ENCODE measurements at places on chromosomes 5 and 9.

GRCh38 chr5:14781106-14781505 lies 90.5 kb downstream of the ANKH start:
- no peak for DNase-seq

GRCh38 chr9:114382699-114383520 lies 4.9 kb downstream of the AKNA start:
- no peak for DNase-seq

GRCh38 chr5:150486402-150487198 lies 21.3 kb upstream of the NDST1 start:
- peak; percentile 74 for DNase-seq

- DNase-seq = no peak
Observed at GRCh38 chr9:107523539-107523938, 34.0 kb upstream of the KLF4 start.

DNA sequence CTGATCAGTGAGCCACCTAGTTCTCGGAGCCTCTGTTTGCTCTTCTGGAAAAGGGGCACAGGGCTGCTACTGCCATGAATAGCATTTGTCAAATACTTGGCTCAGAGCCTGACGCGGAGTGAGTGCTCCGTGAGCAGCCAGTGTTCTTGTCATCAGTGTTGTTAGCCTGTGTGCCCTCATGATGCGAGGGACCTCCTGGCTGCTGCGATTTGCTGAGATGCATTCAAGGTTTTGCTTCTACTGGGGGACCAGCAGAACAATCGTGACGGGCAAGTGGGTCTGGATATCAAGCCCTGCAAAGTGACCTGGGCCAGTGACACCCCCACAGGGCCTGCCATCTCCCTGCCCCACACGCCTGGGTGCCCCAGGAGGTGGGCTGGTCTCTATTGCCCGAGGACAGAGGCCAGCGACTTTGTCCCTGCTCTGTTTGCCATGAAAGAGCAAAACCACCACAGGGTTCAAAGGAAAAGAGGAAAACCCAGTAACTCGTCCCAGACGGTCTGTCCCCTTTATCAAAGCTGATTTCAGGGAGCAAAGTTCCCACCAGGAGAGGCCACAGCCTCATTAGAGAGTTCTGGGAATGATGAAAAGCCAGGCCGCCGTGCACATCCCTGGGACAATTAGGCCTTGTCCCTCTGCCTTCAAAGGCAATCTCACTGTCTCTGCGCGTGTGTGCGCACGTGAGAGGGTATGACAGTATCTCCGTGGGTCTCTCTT lies 86.5 kb upstream of the LMX1B start:
- DNase-seq = no peak

- DNase-seq = no peak
Observed at GRCh38 chr9:89755821-89756220, 151.0 kb downstream of the GADD45G start.

DNA sequence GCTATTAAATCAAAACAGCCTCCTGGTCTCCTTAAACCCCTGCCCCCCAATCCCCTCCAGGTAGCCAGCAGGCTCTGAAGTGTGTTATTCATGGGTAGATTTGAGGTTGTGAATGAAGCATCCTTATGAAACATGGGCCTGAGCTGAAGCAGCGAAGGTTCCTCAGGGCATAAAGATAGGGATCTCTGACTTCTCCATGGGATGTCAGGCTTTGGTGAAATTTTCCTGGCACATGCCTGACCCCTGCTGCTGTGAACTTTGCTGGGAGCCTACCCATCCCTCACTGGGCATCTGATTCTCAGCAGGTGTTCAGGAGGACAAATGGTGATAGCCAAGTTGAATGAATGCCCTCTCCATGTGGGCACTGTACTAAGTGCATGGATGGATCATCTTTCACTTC lies 250.3 kb downstream of the ASTN2 start:
- DNase-seq = no peak

- peak; percentile 89 for DNase-seq
Observed at GRCh38 chr9:132235894-132236661, 74.2 kb downstream of the NTNG2 start.

- DNase-seq = peak; percentile 65
Observed at GRCh38 chr5:38718771-38719391, 126.9 kb upstream of the OSMR start.

DNA sequence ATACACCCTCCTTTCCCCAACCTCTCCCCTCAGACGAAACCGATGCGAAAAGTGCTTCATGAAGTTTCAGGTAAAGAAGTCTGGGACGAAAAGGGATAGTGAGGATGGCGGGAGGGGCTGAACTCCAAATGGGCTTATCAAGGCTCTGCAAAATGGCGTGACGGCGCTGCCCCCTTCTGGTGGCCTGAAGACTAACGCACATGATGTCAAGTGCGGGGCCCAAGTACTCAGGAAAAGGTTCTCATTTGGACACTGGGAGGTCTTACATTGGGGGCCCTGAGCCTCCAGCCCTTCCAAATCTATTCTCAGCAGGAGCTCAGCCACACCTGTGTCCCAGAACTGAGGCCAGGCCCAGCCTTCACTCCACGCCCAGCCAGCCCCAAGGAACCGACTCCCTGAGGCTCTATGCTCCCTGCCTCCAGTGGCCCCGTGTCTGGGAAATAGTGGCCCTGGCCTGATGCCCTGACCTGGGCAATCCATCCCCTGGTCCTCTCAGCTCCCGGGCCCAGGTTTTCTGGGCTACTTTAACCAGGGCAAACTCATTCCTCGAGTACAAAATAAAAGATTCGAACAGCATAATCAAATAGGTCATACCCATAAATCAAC lies 119.9 kb downstream of the KCNIP1 start:
- DNase-seq = peak; percentile 74

- DNase-seq = no peak
Observed at GRCh38 chr9:8188723-8189407, 389.3 kb upstream of the DMAC1 start.
